SK-N-SH (cell line): ENCODE measurements at places on chromosomes 5 and 9.
A peak's percentile ranks its signal among the peaks of the same experiment; 100 is the strongest.

GRCh38 chr5:77029376-77029885 is 773 bp upstream of the AGGF1 start:
- DNase-seq = no peak

DNA sequence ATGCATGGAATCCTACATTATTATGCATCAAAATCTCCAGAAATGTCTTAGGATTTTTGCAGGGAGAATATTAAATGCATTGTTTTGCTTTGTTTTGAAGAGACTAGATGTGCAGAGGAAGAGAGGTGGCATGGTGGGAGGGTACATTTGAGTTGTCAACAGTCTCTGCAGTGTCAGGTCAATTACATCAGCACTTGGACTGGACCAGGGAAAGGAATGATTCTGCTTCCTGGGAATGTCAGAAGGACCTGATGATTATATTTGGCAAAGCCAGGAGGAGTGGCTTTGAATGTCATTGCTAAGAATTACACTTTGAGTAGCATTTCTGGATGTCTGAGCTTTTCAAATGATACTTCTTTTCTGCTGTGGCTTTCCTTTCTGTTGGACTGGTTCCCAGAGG is 17.5 kb upstream of the TMEFF1 start:
- DNase-seq = no peak

GRCh38 chr5:111345731-111346130 is 121.5 kb downstream of the CAMK4 start:
- no peak for DNase-seq

DNA sequence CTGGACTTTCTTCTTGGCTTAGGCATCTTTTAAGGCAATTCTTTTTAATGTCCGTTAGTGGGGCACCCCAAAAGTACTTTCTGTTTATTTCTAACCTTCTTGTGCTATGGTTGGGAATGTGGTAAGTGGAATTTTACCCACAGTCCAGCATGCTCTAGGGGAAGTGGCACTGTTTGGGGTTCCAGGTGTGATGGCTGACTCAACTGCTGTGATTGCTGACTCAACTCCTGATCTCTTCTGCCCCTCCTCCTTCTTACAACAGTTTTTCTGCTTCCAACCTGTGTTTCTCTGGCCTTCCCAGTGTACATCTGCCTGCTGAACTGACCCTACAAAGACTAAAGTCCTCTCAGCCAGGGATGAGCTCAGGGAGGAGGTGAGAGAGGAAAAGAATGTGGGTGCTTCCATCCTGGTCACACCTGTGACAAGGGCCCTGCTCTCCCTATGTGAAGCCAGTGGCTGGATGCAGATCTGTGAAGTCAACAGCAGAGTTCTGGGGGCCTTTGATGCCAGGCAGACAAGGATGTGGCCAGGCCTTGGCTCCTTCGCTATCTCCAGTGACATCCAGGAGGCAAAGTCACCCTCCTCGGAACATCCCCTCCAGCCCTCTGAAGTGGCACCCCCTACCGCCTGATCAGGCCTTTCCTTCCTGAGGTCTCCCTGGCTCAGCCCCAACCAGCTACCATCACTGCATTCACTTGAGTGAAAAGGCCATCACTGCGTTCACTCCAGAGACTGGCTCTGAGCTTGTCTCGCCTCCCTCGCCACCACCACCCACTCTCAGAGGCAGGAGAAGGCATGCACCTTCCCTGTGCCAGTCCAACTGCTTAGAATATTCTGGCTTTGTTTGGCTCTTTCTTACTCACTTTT is 72.2 kb downstream of the C5orf15 start:
- DNase-seq = no peak

DNA sequence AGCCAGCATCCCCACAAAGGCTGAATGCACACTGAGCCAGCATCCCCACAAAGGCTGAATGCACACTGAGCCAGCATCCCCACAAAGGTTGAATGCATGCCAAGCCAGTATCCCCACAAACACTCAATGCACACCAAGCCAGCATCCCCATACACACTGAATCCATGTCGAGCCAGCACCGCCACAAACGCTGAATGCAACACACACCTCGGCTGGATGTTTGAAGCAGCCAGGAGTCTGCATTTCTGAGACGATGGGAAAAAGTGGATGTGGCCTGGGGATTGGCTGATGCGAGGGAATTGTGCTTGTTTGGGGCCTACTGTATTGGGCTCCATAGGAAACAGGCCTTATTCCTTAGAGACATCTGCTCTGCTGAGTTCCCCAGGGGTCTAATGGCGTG is 30.9 kb upstream of the CEP72 start:
- DNase-seq = no peak

GRCh38 chr9:124256517-124257069 is 1.2 kb upstream of the NEK6 start:
- no peak for DNase-seq

DNA sequence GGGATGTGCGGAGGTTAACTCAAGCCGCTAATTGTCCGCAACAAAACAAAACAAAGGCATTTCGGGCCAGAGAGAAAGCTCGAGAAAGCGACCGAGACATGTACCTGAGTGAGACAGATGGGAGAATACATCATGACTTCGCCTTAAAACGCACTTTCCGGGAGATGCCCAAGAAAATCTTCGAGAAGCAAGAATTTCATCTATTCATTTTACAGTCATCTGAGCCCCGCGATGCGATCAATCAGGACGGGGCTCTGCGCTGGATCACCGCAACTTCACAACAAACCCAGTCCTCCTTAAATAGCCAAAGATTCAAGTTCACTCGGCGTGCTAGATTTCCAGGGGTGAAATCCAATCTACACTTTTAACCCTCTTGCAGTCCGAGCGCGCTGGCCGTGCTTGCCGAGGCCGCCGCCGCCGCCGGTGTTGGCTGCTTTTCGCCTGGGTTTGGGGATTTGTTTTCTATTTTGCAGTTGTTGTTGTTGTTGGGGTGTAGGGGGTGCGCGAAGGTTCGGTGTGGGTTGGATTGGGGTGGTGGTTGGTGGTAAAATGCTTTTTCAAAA is 482 bp downstream of the NFIB start:
- no peak for DNase-seq

GRCh38 chr9:8133606-8134005 is 334.0 kb upstream of the DMAC1 start:
- DNase-seq = no peak

GRCh38 chr5:158621391-158621790 is 478.3 kb downstream of the EBF1 start:
- no peak for DNase-seq

GRCh38 chr5:180162304-180162661 is 46.7 kb downstream of the RASGEF1C start:
- no peak for DNase-seq

GRCh38 chr5:55691265-55692105 is 20.6 kb downstream of the SLC38A9 start:
- DNase-seq = peak; percentile 65

- DNase-seq = no peak
These were observed 68.2 kb upstream of the OLFM1 start for GRCh38 chr9:135019224-135019623.

- DNase-seq = no peak
These were observed 76.6 kb upstream of the PRRC1 start for GRCh38 chr5:127440831-127441230.

DNA sequence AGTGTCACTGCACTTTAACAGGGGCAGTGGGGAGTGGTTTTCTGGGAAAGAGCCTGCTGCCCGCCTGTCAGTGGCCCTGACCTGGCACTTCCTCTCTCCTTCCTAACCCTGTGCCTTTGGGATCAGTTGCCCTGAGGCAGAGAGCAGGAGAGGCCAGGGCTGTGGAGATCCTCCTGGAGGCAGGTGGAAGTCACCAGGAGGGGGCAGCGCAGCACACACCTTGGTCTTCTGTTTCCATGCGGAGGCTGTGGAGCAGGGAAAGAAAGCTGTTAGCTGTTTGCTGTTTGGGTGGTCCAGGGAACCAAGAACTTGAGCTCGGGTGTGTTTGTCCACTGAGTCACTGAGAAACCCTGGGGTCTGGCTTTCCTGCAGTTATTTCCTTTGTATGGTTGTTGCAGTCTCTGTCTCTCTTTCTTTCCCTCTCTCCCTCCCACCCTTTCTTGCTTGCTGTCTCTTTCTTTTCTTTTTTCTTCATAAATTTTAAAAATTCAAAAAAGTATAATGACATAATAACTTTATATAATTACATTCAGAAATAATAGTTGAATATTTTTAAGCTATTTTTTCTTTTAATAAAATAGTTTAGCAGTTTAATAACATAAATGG is 28.1 kb downstream of the NTRK2 start:
- DNase-seq = peak; percentile 58

DNA sequence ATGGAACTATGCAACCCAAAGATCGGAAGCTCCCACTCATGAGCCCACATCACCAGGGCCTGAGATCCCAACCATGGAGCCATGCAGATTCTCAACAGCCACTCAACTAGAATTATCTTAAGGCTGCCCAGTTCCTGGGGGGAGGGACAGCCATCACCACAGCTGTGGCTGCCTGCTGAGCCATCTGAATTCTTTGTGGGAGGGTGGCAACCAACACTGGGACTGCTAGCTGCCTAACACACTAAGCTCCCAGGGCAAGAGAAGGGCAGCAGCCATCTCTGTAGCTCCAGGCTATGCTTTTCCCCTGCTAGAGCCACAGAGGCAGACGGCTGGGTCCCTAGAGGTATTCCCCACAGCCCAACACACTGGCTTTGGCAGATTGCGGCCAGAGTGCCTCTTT is 251.3 kb upstream of the GRAMD2B start:
- no peak for DNase-seq

DNA sequence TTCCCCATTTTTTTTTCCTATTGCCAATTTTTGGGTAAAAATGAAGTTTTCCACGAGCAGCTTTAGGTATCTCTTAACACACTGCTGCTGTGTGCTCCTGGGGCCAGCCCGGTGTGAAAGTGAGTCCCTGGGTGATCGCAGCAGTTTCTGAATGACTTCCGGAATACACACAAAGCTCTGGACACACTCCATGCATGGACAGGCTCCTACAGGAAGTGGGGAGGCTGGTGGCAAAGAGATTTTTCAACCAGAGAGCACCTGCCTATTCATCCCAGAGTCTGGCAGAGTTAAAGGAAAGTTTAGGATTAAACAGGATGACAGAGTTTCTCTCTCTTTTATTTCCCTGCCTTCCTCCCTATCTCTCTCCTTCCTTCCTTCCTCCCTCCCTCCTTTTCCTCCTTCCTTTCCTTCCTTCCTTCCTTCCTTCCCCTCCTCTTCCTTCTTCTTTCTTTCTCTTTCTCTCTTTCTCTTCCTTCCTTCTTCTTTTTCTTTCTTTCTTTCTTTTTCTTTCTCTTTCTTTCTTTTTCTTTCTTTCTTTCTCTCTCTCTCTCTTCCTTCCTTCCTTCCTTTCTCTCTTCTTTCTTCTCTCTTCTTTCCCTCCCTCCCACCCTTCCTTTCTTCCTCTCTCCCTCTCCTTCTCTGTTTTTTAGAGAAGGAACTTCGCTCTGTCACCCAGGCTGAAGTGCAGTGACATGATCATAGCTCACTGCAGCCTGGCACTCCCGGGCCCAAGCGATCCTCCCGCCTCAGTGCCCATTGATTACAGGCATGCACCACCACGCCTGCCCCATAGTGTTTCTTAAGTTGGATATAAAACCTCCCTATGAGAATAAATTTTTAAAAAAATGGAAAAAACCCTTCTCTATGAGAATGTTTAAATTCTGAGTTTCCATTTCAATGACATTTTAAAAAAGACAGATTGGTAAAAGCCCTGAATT is 38.7 kb upstream of the UBTD2 start:
- DNase-seq = no peak

- no peak for DNase-seq
These were observed 34.5 kb downstream of the CREBRF start for GRCh38 chr5:173090639-173091038.

DNA sequence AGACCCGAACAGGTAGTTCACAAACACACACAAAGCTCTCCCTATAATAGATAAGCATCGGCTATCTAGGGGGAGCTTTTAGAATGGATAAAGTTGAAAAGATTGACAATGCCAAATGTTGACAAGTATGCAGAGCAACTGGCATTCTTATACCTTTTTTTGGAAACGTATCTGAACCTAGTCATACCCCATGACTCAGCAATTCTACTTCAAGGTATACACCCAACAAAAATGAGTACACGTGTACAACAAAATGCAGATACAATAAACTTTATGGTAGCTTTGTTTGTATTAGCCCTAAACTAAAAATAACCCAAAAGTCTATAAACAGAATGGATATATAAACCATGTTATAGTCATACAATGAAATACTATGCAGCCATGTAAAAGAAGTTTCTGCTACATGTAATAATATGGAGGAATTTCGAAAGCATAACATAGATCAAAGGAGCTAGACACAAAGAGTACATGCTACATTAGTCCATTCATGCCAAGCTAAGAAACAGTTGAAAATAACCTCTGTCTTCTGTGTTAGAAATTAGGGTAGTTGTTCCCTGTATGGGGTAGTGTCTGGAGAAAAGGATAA is 718.5 kb upstream of the ZNF608 start:
- no peak for DNase-seq

DNA sequence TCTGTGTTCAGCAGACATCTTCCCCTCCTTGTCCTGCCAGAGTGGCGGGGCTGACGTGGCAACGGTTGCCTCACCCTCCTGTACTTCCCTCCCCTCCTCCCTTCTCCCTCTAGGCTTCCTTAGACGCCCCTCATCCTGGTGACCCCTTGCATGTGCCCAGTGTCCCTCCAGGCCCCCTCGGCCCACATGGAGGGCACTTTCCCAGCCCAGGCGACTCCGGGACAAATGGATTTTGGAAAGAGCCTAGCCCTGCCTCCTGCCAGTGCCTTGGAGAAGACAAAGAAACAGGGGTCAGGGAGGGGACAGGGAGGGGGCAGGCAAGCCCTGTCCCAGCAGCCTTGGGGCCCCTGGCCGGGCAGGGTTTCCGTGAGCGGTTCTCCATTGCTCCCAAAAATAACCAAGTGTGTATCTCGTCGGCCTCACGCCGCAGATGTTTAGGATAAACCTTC is 38.3 kb upstream of the NEURL1B start:
- no peak for DNase-seq

DNA sequence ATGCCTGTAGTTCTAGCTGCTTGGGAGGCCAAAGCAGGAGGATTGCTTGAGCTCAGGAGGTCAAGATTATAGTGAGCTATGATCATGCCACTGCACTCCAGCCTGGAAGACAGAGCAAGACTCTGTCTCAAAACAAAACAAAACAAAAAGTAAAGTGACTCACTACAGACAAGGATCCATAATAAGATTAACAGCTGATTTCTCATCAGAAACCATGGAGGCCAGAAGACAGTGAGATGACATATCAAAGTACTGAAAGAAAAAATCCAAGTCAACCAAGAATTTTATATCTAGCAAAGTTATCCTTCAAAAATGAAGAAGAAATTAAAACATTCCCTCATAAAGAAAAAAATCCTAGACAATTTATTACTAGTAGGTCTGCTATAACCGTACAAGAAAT is 69.4 kb upstream of the ZBTB43 start:
- no peak for DNase-seq

- DNase-seq = peak; percentile 77
These were observed 2.8 kb upstream of the EFNA5 start for GRCh38 chr5:107673368-107674136.
